ENCODE measurements at places on chromosomes 1 and 21.

DNA sequence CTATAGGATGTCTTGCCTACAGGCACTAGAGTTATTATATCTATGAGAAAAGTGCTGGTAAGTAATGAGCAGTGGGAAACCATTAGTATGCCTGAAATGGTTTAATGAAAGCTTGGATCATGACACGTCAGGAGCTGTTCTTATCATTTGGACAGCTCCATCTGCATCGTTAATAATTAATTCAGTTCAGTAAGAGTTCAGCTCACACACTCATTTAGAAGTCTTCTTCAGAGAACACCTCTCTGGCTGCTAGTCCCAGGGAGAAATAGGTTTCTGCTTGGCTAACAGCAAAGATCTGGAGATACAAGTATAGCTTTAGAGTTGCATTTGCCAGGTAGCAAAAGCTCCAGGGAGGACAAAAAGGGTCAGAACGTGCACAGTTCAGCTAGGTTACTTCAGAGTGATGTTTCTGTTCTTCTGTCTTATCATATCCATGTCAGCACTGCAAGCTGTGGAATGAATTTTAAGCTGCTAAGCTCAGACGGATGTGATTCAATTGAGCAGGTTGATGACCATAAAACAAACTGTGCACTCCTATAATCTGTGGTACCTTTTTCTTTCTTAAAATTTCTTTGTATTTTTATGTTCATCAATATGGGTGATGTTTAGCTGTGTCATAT lies 173.6 kb downstream of the ADGRL2 start:
- DNase-seq = no peak

- DNase-seq = no peak
These were observed 19.0 kb upstream of the SLC6A9 start for GRCh38 chr1:44050261-44050660.

DNA sequence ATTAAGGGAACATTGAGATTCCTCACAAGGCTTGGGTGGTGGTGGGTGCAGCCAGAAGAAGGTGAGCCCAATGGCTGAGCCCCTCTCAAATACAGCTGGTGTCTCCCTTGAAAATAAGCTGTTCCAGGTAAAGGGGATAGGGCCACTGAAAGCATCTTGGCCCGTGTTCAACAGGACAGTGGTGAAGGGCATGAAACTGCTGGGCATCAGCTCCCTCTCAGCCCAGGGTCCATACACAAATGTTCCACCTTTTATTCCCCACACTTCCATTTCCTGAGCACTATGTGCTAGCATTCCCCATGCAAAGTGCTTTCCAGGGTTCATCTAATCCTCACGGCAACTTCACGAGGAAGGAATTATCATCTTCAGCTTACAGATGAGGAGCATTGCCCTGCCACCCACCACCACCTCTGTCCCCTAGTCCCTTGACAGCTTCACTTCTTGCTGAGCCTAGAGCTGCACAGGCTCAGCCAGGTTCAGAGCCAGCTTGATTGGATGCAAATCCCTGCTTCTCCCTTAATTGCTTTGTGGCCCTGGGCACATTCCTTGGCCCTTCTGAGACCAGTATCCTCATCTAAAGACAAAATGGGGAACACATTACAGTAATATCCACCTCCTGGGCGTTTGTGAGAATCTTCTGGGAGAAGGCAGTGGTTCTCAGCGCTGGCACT lies 9.6 kb downstream of the TAGLN2 start:
- no peak for DNase-seq

DNA sequence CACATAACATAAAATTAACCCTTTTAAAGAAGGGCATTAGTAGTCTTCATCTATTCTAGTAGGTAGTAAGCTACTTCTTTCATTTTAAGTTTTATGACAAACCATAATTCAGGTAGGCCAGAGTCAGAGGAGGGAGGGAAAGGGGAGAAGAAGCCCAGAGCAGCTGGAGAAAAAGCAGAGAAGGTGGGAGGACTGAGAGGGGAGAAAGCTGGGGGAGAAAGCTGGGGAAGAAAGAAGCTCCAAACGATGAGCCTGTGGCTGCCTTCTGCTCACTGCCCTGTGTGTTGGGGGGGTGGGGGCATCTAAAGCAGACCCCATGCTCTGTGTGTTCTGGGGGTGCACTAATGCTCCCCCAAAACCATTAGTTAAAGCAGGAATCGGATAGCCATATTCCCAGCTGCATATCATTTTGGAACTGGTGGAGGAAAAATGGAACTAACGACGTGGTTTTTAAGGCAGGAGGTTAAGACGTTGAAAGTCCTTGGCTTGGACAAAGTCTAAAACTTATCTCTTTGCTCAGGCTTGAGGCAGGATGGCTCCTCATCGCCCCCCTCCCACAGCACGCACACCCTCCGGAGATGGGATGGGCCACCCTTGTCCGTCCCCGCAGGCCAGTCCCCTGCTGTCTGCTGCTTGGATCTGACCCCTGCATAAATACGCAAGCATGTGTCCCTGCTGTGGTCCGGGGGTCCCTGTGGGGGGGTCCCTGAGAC lies 184.2 kb downstream of the DYRK1A start:
- no peak for DNase-seq

GRCh38 chr1:56808410-56808809 lies 10.8 kb downstream of the FYB2 start:
- no peak for DNase-seq

Measured in CD4-positive, alpha-beta T cell treated with Interleukin-4 for 1 hour (primary cell).